NCI-H510A treated with DMSO at 0.1 percent for 48 hours (cell line): ENCODE measurements at places on chromosomes 11 and 22.

- DNase-seq, result no peak
Observed at GRCh38 chr22:49624421-49625177, 203.1 kb downstream of the BRD1 start.

GRCh38 chr11:11580841-11581411 lies 40.9 kb downstream of the GALNT18 start:
- no peak for DNase-seq

DNA sequence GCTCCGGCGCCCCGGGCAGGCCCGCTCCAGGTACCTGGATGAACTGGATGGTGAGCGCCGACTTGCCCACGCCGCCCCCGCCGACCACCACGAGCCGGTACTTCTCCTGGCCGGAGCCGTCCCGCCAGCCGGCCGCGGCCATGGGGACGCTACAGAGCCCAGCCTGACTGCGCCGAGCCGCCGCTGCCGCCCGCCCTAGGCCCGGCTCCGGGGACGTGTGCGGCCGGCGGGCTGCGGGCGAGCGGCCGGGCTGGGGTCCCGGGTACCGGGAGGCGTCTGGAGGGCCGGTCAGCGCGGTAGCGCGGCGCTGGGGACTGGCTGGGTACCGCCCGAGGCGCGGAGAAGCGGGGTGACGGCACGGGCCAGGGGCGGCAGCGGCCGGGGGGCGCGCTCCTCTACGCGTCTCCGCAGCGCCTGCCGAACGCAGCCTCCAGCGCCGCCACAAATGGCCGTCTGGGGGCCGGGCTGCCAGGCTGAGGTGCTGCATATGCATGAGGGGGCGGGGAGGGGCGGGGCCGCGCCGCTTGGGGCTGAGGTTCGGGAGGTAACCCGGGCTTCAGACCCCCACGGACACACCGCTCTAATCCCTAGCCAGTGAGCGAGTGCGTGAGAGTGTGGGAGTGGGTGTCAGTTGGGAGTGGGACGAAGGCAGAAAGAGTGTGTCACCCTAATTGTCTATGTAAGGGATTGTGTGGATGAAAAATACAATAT lies at the start of gene RRAS2:
TSS of gene RRAS2 (minus strand) at position 455 of the 711 bp plus-strand sequence. CDS start at position 142, 313 bp downstream.
- peak; percentile 8 for DNase-seq

- no peak for DNase-seq
Observed at GRCh38 chr11:107860688-107861087, 2.1 kb upstream of the SLC35F2 start.

- DNase-seq, result no peak
Observed at GRCh38 chr22:18109410-18110193, 1.0 kb upstream of the TUBA8 start.

GRCh38 chr11:70250876-70251658 lies 19.4 kb upstream of the PPFIA1 start:
- no peak for DNase-seq

DNA sequence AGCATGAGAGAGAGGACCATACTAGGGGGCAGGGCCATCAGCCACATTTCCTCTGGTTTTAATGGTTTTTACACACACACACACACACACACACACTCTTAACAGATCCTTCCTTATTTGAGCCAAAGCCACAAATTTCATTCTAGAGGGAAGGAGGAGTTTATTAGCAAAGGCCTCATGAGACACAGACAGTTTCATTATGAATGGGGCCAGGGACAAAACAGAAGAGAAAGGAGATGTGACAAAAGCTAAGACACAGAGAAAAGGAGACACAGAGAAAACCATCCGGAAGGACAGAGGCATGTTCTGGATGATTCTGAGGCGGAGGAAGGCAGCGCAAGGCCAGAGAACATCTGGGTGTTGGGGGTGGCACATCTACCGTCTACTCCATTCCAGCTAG lies 32.2 kb upstream of the ARFGAP3 start:
- DNase-seq, result no peak

DNA sequence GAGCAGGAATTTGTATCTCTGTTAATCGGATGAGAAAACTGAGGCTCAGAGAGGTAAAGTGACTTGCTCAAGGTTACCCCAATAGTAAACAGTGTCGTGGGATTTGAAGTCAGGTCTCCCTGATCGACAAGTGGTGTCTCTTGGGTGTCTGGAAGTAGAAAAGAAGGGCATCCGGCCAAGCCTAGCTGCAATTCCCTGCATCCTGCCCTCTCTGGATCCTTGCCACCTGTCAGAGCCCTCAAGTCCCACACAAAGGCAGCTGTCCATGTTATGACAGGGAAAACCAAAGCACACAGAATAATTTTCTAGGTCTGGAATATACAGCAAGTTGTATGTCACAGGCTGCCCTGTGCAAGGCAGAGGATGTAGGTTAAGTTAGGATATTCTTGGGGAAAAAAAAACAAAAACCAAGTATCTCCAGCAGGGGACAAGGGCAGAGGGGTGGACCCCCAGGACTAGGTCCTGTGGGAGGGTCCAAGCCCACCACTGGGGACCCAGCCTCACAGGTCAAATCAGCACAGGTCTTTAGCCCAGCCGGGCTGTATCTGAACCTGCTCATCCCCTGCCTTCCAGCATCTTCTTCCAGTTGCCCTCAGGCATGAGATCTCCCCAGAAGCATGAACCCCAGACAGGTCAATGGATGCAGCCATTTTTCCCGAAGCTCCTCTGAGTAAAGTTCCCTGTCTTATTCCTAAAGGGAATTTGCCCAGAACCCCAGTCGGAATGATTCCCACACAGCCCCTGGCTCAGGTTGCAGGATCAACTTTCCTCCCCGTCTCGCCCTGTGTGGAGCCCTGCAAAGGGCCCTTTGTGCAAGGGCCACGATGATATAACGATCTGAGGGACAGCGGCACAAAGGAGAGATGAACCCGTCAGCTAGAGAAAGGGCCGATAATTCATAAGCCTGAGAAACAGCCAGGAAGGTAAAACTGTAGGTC lies 15.0 kb downstream of the USH1C start:
- peak; percentile 18 for DNase-seq

DNA sequence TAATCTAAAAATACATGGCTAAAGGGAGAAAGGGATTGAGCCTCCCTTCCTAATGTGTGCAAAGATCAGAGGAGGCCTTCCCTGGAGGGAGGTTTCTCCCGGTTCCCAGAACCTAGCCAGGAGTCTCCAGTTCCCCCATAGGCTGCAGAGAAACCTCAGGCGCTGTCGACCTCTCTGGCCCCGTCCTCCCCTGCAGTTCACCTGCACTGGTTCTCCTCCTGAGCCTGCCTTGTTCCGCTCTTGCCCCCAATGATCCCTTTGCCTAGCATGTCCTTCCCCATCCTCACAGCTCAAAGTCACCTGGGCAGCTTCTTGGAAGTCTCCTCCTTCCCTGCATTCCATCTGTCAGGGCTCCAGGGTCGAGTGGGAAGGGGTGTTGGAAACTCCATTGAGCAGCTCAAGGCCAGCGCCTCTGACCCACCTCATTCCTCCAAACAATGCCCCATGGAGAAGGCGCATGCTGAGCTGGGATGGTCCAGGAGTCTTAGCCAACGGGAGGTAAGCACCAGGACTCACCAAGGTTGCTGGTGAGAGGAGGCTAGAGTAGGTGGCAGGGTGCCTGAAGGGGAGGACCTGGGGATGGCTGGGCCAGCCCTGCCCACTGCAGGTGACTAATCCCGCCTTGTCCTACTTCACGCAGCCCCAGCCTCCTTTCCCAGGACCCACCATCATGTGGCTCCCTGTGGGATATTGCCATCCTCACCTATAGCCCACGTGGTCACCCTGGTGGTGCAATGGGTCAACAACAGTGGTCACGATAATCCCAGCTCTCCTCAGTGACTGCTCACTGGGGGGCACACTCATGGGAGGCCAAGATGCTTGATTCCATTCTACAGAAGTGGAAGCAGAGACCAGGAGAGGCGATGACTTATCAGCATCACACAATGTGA lies 15.4 kb downstream of the RSPH14 start:
- no peak for DNase-seq

DNA sequence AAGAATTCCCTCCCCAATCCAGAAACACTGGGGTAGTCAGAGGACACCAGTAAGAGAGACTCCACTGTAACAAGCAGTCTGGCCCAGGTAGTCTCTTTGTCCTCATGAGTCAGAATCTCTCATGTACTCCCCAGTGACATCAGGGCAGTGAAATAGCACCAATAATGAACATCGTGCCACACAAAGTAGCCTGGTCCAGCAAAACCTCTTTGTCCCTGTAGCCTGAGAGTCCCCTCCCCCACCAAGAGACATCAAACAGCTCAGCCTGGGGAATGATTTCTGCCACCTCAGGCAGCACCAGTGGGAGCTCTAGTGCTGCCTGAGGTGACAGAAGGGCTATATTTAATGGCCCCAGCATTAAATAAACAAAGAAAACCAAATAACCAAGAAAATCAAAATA lies 88.1 kb downstream of the SBF2 start:
- no peak for DNase-seq

DNA sequence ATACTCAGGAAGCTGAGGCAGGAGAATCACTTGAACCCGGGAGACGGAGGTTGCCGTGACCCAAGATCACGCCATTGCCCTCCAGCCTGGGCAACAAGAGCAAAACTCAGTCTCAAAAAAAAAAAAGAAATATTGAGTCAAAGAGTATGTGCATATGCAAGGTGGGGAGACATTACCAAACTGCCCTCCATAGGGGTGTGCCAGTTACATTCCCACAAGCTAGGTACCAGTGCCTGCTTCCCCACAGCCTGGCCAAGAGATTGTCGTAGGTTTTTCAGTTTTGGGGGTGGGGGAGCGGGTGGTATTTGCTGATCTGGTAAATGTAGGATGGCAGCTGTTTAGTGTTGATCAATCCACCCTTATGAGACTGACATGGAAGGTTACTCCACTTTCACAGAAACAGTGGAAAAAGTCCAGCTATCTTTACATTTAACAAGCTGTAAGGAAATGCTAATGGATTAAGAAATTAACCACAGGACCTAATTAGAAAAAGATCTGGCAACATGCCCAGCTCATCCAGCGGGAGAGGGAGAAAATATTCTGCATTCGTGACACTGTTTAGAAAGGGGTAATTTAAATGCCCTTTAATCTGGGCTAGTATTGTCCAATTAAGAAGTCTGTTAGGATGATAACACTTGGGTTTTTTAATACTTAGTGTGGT lies 89.4 kb downstream of the PACS1 start:
- no peak for DNase-seq

DNA sequence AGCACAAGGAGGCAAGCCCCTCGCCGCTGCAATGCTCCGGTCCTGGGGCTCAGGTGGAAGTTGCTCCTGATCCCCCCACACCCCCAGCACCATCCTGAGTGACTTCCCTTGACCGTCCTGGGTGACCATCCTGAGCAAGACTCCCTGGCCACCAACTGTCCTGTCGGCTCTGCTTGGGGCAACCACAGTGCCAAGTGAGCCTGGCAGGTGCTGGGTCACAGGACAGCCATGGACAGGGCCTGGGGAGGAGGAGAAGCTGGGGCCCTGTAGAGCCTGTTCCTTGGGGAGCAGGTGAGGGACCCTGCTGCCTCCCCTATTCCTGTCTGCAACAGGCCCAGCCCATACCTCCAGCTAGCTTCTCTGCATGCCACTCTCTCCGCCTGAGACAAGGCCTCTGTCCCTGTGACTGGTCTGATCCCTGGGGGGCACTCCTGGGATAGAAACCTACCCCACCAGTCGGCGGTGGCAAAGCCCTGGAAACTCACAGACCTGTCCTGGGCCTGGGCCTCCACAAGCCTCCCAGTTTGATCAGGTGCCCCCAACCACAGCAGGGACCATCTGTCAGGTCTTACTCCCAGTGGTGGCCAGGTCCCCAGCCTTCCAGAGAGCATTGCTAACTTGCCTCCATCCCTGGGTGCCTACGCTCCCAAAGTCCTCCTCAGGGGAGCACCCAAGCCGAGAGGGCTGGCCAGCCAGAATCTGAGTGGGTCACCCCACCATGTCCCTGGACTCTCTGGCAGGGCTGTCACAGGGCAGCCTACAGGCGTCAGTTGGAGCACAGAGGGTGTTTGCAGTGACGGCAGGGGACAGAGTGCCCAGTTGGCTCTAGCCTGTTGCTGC lies 68.7 kb upstream of the WNT7B start:
- DNase-seq, result no peak

GRCh38 chr11:5335170-5335569 lies 8.2 kb downstream of the OR51B5 start:
- DNase-seq, result no peak

DNA sequence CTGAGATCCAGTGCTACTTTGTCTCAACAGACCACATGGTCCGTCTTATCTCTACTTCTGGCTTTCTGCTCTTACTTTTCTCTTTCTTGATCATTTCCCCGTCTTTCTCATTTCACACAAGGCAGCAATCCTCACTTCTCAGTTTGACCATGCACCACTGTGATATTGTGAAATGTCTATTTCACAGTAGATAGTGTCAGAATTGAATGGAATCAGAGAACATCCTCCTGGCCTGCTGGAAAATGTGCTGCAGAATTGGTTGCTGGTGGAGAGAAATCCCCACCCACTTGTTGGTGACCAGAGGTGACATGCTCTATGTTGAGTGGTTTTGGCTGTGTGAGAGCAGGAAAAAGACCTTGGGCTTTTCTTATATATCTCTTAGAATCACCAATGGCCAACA lies 57.8 kb upstream of the RCN1 start:
- DNase-seq, result no peak

DNA sequence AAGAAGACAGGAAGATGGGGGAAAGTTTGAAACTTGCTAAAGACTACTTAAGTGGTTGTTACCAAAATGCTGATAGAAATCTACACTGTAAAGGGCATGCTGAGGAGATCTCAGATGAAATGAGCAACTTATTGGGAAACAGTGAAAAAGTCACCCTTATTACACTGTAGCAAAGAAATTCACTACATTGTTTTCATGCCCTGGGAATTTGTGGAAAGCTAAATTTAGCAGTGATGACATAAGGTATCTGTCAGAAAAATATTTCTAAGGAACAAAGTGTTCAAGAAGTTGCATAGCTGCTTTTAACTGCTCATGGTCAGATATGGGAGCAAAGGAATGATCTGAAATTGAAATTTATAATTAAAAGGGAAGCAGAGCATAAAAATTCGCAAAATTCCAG lies 702.4 kb upstream of the LRRC4C start:
- DNase-seq, result no peak

DNA sequence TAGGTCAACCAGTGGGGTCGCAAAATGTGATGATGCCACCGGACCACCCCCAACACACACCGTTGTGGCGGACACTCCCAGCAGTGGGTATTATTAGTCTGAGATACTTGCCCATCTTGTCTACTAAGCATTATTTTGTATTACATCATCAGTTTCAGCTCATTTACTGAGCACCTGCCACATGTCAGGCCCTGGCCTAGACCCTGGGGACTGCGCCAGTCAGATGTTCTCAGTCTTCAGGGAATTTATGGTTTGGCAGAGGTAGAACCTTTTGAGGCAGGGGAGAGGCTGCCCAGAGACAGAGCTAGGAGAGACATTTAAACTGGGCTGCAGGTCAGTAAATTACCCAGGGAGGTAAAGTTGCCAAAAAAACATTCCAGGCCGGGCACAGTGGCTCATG lies 43.1 kb upstream of the GCAT start:
- no peak for DNase-seq

- DNase-seq, result peak; percentile 55
Observed at GRCh38 chr22:39275814-39276439, 31.1 kb upstream of the PDGFB start.

- peak; percentile 29 for DNase-seq
Observed at GRCh38 chr22:39253435-39254070, 8.8 kb upstream of the PDGFB start.
